Stimulated activated CD4-positive, alpha-beta T cell treated with anti-CD3 and anti-CD28 coated beads, Interleukin-15, amount 100 ng/mL, for 1 hour (primary cell): ENCODE measurements at places on chromosomes 12 and 14.

- no peak for DNase-seq
Observed at GRCh38 chr12:2677142-2677880, 117.5 kb upstream of the FKBP4 start.

GRCh38 chr12:102740141-102740955 is 176.7 kb downstream of the PAH start:
- DNase-seq: no peak

DNA sequence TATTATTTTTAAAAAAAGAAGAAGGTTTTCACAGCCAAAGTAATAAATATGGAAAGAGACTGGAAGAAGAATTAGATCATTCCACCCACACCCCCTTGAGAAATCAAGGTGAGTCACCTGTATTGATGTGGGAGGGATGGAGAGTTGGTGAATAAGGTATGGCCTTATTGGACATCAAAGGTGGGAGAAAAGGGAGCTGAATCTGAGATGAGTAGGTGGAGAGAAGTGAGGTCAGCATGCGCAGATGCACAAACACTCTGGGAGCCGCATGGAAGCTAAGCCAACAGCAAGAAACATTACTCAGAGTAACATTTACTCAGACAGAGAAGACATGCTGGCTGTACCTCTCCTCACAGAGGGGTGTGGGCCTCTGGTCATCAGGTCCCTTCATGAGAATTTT is 113.1 kb upstream of the FOXG1 start:
- no peak for DNase-seq

- DNase-seq: no peak
Observed at GRCh38 chr12:104469066-104469465, 12.3 kb downstream of the CHST11 start.

GRCh38 chr12:69430942-69431590 is 39.1 kb upstream of the FRS2 start:
- no peak for DNase-seq

- DNase-seq: no peak
Observed at GRCh38 chr14:99363051-99363450, 91.1 kb upstream of the BCL11B start.

DNA sequence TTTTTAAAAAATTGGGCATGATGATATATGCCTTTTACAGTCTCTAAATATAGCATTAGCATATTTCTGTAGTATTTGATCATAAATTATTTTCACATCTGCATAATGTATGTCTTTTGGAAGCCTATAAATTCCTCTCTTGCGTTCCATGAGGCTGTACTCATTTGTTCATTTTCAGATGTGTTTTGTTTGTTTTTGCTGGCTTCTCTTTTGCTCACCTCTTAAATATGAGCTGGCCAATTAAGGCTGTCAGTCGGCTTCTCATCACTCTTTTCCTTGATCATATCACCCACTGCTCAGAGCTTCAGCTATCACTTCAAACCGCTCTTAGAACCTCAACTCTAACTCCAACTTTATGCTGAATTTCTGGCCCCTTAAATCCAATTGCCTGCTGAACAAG is 6.6 kb downstream of the TMEM263 start:
- DNase-seq: no peak

- no peak for DNase-seq
Observed at GRCh38 chr12:15664491-15664890, 124.7 kb downstream of the EPS8 start.

GRCh38 chr12:120689397-120690082 is 2.6 kb downstream of the MLEC start:
- DNase-seq: no peak

DNA sequence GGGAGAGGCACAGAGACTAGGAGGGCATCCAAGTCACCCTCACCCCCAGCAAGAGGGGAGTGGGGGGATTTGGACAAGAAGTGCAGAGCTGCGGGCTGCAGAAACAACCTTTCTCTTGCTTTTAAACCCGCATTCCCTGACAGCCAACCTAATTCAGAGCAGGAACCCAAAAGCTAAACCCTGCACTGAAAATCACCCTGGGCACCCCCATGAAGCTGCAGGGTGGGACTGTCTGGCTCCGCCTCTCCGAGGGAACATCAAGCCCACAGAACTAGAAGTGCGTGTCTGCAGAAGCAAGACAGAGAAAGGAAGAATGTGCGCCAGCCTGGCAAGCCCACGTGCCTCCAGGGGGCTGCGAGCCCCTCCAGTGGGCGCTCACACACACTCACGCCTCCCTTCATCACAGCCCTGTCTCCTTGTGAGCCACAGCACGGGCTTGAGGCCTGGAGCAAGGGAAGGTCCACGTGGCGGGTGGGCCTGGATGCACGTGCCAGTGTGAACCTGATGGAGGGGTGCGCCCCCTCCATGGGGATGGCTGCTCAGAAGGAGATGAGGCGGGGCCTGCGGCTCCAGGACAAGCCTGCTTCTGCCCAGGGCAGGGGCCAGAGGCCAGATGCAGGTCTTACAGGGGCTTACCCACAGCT is 27.8 kb upstream of the PNMA1 start:
- no peak for DNase-seq

- DNase-seq: no peak
Observed at GRCh38 chr14:75911883-75912282, 69.9 kb downstream of the TGFB3 start.
